Stimulated activated CD4-positive, alpha-beta T cell treated with anti-CD3 and anti-CD28 coated beads, Interleukin-1b, Interleukin-23, amount 100 ng/mL, for 1 hour (primary cell): ENCODE measurements at places on chromosomes 4 and X.

- no peak for DNase-seq
Measured at GRCh38 chr4:35238793-35239192, 1005.5 kb downstream of the ARAP2 start.

- DNase-seq: no peak
Measured at GRCh38 chrX:133921764-133922389, 63.5 kb downstream of the GPC3 start.

DNA sequence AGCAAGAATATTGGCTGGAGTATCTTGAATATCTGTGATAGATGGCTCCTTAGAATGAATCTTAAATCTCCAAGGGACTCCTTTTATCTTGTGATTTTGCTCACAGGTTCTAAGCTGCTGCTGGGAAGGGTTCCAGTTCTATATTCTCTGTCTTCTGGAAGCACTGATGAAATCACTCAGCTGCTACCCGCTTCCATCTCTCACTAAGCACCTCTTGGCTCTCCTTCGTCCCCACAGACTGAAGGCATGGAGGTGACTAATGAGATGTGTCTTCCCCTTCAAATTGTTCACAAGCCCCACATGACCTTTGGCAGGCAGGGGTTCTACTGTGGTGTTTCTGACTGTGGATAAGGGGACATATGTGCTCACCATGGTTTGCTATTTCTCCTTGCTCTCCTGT, 75.9 kb downstream of the C4orf51 start:
- no peak for DNase-seq

GRCh38 chr4:1984406-1985191, 24.2 kb downstream of the NELFA start:
- no peak for DNase-seq

- no peak for DNase-seq
Measured at GRCh38 chr4:186700746-186701145, 22.9 kb downstream of the FAT1 start.

DNA sequence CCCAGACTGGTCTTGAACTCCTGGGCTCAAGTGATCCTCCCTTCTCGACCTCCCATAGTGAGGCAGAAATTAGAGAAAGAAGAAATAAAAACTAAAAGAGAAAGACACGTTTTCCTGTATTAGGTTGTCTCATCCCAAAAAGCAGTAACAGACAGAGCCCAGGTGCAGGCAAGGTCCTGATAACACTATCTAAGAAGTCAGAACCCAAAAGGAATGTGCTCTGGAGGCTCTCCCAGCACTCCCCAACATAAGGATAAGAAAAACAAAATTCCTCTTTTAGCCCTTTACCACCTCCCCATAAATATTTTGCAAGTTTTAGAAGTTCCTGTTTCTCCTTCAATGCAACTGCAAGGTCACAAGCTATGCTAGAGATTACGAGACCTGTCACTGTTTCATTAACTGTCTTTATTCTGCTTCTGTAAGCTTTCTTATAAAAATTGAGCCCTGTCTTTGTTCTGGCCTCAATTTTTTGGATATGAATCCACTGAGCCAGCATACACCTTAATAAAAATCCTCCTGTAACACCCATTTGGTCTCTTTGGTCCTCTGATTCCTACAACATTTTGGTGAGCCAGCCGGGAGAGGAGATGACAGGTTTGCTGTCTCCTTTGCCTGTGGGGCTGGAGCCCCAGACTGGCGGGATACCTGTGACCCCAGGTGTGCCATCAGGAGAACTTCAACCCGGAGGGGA, 25.9 kb downstream of the LIAS start:
- no peak for DNase-seq

GRCh38 chr4:70613306-70614183, 15.0 kb upstream of the ENAM start:
- no peak for DNase-seq

DNA sequence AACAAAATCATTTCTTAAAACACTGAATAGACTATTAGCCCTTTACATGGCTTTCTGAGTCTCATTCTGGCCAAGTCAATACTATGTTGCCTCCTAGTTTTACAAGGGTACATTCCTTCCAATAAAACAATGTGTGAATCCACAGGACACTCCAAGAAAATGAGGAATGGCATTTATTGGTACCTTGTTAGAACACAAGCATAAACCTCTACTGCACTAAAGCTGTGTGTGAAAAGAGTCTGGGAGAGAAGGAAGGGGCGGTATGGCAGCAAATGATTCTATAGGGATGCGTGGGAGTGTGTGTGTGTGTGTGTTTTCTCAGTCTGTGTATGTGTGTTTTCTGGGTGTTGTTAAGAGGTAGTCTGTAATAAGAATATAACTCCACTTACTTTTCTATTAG, 48.9 kb downstream of the CXCL1 start:
- no peak for DNase-seq

DNA sequence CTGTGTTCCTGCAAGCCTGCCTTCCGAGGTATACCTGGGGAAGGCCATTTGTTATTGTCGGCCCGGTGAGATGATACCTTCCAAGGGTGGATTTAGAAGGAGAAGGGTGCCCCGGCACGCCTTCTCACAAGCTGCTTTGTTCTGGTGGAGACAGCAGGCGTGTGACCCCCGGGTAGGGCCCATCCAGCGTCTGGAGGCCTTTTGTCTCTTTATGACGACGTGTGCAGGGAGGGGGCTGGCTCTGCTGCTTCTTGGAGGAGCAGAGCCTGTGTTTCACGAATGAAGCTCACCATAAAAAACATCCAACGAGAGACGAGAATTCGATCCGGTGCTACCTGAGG, 45.3 kb downstream of the SHOX start:
- no peak for DNase-seq

DNA sequence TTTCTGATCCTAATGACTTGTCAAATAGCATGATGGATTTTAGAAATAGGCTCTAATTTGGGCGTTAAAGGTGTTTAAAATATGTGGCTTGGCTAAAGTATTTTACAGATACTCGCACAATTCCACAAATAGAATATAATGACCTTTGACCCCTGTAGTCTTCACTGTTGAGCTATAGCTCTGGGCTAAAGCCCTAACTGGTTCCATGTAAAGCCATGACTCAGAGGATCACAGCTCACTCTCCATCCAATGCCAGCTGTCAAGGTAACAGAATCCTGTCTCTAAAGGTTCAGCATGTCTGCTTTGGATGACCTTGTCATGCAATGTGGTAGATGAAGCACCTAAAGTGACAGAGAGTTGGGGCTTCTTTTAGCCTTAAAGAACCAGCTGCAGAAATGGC, 42.5 kb downstream of the TLR10 start:
- DNase-seq: no peak

GRCh38 chr4:41169256-41169800, 45.0 kb downstream of the APBB2 start:
- DNase-seq: no peak

DNA sequence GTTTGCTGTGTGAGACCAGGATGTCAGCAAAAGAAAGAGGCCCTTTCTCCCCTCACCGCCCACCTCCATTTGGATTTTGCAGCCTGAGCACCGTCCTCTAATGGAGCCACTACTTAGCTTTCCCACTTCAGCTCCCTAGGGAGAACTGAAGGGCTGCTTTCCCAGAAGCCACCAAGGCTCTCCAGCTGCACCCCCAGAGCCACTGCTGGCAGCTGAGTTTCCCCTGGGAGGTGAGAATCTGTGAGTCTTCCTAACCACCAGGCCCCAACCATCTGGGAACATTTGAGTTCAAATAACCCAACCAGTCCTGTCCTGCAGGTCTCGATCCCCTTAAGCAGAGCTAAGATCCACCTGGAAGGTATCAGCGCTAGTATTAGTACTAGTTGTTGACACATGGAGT, 173.1 kb upstream of the USP9X start:
- no peak for DNase-seq

GRCh38 chrX:109384699-109385098, 97.2 kb downstream of the GUCY2F start:
- no peak for DNase-seq

DNA sequence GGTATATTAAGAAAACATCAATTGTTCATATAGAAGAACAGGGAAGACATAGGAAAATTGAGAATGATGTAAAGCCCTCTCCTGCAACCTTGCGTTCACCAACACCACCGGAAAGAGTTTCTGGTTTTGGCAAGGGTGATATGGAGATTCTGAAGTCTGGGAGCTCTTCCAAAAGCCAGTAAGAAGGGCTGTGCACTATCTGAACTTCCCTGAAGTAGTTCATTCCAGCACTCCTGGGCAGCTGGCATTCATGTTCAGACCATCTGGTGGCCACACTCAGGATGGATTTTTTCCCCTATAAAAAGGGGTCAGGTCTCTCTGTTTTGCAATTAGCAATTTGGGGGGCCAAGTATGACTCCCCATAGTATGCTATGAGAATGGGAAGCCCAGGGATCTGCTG, 15.4 kb upstream of the TLR2 start:
- no peak for DNase-seq
